ENCODE measurements at places on chromosomes 3 and 15.

DNA sequence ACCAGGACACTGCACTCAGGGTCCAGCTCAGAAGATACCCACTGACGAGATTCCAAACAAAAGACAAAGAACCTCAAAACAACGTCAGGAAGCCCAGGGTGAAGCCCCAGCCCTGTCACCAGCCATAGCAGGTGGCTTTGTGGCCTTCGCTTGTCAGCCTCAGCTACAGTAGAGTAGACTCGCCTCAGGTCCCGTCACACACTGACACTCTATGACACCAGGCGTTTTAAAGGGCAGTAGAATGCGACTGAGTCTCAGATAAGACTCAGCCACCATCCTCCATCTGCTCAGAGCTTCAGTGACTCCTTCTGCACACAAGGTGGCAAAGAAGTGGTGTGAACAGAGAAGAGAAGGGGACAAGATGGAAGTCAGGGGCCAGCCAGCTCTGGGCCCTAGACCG lies 12.8 kb downstream of the RBPMS2 start:
- DNase-seq, result no peak

DNA sequence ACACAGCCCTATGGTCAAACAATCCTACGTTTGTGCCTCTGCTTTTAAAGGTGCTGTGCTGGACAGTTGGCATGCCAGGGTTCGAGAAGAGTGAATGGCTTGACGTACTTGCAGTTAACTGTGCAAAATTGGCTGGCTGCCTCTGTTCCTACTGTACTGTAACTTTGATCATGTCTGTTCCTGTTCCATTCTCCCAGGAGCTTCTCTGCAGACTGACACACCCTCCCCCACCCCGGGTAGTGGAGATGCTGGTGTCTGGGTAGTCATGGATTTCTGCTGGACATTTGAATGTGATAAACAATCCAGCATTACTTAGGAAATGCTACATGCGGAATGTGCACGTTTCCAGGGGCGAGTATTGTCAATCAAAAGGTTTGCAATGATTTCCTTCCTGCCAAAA lies 6.5 kb upstream of the VILL start:
- no peak for DNase-seq

- no peak for DNase-seq
Measured at GRCh38 chr15:44792715-44793114, 56.4 kb downstream of the TRIM69 start.

GRCh38 chr3:120831066-120831465 lies 76.9 kb upstream of the STXBP5L start:
- DNase-seq, result no peak

- DNase-seq, result no peak
Measured at GRCh38 chr3:150106740-150107428, 136.2 kb upstream of the PFN2 start.

GRCh38 chr15:52243697-52244555 lies 51.7 kb downstream of the MYO5C start:
- DNase-seq, result no peak

DNA sequence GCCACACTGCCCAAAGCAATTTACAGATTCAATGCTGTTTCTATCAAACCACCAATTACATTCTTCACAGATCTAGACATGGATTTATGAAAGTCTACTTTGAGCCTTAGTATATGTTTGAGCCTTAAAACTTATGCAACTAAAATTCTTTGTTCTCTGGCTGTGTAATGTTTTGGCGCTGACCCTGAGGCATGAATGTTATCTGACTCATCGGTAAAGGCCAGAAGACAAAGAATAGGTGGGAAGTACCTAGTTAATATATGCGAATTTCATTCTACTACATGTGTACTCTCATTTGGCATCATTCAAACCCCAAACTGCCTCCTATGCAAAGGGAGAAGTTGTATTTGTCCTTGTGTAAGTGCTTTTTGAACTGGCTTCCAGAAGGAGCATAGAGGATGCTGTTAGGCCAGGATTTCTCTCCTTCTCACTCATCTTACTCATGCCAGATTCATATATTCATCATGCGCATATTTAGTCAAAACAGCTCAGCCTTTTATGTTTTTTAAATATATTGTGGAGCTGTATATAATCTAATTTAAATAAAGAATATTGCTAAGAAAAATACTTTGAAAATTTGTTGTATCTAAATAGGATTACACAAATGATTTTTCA lies 204.2 kb downstream of the NFKBIZ start:
- DNase-seq, result no peak

DNA sequence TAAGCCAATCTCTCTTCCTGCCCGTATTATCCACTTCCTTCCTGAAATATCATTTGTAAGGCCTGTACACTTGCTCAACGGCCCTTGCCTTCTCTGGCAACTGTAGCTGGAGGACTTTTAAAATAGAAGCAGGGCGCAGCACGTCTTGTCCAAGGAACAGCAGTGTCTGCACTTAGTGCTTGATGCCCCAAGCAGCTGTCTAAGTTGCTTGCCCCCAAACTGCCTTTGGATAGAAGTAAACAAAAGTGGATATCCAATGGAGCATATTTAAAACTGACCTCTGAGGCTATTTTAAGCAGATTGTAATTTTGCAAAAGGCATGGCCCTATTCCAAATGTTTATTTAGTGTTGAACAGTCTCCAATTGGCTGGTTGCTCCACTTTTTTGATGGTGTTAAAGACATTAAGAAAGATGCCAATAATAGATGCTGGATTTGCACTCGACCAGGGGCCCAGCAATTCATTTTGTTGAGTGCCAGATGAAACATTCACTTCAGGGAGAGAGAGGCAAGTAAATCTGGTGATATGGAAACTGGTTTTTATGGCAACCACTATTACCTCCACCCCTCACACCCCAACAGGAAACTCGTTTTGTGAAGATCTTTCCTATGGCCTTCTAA lies 526.8 kb upstream of the TBL1XR1 start:
- DNase-seq, result no peak

DNA sequence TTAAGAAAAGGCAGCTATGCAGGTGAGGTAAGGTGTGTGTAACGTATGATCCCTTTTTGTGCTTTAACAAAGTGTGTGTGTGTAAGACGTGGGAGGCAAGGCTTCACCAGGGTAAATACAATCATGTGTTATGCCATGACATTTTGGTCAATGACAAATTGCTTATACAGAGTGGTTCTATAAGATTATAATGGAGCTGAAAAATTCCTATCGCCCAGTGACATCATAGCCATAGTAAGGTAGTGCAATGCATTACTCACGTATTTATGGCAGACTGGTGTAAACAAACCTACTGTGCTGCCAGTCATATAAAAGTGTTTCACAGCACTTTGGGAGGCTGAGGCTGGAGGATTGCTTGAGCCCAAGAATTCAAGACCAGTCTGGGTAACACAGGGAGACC lies 60.2 kb upstream of the LCTL start:
- DNase-seq, result no peak

GRCh38 chr3:64651303-64651702 lies 36.5 kb downstream of the ADAMTS9 start:
- DNase-seq, result no peak

GRCh38 chr15:51936105-51936478 lies 35.5 kb downstream of the LEO1 start:
- DNase-seq, result no peak

DNA sequence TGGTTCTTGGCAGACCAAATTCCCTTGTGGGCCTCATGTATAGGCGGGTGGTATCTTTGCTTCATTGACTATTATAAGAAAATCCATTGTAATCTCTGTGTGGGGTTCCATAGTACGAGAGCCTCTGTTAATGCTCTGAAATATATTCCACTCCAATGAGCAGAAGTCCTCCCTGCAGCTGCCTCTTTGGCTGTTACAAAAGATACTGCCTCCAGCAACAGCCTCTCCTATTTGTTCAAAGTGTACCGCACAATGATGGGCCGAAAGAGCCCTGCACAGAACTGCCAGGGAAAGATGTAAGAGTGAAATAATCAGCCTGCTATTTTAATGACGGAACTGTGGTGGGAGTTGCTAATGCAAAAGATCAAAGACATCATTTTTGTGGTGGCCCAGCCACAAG lies 48.9 kb downstream of the GRK7 start:
- no peak for DNase-seq

DNA sequence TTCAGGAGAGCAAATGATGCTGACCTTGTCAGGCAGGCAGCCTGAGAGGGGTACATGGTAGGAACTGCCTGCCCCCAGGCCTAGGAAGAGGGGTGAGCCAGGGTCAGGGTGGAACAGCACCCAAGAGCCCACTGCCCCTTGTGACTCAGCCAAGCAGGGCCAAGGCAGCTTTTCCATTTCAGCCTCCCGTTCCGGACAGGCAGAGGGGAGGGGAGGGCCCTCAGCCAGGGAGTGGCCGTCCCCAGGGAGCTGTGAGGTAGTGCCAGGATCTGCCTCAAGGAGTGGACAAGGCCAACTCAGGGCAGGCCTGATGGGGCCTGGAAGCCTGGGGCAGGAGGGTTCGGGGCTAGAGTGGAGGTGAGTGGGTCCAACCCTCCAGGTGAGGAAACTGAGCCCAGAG lies 5.1 kb upstream of the ANKRD63 start:
- no peak for DNase-seq

- DNase-seq, result no peak
Measured at GRCh38 chr3:106120356-106120755, 251.5 kb upstream of the CBLB start.

DNA sequence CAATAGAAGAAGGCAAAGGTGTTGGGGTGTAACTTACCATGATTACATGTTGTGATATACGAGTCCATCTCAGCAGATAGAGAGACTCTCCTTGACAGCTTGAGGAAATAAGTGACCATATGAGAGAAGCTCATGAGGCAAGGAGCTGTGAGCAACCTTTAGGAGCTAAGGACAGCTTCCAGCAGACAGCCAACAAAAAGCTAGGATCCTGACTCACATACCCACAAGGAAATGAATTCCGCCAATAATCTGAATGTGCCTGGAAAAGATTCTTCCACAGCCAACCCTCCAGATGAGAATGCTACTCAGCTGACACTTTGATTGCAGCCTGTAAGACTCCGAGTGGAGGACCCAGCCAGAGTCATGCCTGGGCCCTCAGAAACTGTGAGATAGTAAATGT lies 339.6 kb upstream of the TPRG1 start:
- DNase-seq, result no peak

GRCh38 chr15:61811952-61812351 lies 248.3 kb downstream of the VPS13C start:
- no peak for DNase-seq

DNA sequence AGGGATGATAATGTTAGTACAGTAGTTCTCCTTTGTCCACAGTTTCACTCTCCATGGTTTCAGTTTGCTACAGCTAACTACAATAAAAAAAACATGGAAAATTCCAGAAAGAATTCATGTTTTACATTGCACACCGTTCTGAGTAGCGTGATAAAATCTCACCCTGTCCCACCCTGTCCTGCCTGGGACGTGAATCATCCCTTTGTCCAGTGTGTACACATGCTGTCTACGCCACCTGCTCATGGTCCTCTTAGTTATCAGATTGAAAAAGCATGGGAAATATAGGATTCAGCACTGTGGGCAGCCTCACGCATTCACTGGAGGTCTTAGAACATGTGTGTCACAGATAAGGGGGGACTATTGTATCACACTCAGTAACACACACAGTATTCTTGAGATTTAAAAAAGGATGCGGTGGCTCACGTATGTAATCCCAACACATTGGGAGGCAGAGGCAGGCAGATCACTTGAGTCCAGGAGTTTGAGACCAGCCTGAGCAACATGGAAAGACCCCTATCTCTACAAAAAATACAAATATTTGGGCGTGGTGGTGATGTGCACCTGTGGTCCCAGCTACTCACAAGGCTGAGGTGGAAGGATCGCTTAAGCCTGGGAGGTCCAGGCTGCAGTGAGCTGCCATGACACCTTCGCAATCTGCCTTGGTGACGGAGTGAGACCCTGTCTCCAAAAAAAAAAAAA lies 8.7 kb upstream of the FLNB start:
- DNase-seq, result no peak

GRCh38 chr3:116591236-116591635 lies 118.3 kb upstream of the TUSC7 start:
- DNase-seq, result no peak

GRCh38 chr15:67103432-67103831 lies 38.0 kb downstream of the SMAD3 start:
- no peak for DNase-seq

DNA sequence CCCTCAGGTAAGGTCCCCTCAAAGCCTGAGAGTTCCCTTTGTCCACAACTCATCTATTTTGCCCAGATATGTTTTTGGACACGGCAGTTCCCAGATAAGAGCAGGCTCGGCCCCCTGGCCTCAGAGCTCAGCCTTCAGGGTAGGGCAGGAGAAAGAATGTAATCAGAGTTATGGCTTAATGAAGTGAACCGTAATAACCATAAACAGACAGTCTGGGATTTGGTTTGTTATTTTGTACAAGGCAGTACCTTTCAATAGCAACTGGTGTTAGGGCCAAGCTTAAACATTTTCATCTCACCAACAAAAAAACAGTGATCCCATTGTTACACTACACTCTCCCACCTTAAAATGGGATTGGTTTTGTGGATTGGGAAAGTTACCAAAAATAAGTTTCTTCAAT lies 12.2 kb upstream of the ALDH1A3 start:
- no peak for DNase-seq

DNA sequence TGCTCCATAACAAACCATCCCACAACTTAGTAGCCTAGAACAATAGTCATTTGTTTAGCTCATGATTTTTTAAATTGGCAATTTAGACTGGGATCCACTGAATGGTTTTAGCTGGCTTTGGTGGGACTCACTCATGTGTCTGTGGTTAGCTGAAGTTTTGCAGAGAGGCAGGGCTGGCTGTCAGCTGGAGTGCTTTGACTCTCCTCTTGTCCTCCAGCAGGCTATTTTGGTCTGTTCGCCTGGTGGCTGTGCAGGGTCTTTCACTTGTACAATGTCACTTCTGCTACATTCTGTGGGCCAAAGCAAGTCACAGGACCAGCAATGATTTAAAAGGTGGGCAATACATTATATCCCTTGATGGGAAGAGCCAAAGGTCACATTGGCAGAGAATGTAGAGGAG lies 1146.5 kb downstream of the ROBO2 start:
- no peak for DNase-seq

DNA sequence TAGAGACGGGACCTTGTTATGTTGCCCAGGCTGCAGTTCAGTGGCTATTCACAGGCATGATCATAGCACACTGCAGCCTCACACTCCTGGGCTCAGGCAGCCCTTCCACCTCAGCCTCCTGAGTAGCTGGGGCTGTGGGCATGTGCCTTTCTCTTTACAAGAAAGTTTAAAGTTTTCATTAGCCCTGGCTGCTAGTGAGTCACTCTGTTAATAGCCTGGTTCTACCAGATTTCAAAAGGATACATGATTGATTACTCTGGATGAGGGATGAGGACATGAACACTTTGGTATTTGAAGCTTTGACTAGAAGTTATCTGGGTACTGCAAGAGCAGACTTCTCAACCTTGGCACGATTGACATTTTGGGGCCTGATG lies 95.1 kb downstream of the DHX36 start:
- no peak for DNase-seq

GRCh38 chr3:12629560-12629959 lies 34.4 kb downstream of the RAF1 start:
- DNase-seq, result no peak

- DNase-seq, result no peak
Measured at GRCh38 chr15:38540510-38540909, 24.1 kb downstream of the RASGRP1 start.

GRCh38 chr3:116033516-116033915 lies 410.2 kb downstream of the GAP43 start:
- no peak for DNase-seq

GRCh38 chr15:78915341-78916087 lies 29.3 kb downstream of the CTSH start:
- DNase-seq, result no peak
